ENCODE measurements at places on chromosomes 16 and 17. TPM values are rescaled to one million over a fixed set of nuclear protein-coding genes. Genes with fewer than 3 reads are reported as not detected.

The FAM171A2 gene
- total RNA-seq, result 5.4 TPM

The OR2C1 gene
- 0.44 TPM for total RNA-seq

The EME1 gene
- 0.60 TPM for total RNA-seq

GRCh38 chr17:19426631-19427030 is 15.6 kb downstream of the RNF112 start:
- H3K36me3 ChIP-seq, result no peaks in the 10 kb centered on the region
- DNase-seq, result no peak
- H3K27ac ChIP-seq, result no peak overlapping the region
- no peak overlapping the region for H3K4me3 ChIP-seq
- H3K27me3 ChIP-seq, result no peaks in the 10 kb centered on the region

DNA sequence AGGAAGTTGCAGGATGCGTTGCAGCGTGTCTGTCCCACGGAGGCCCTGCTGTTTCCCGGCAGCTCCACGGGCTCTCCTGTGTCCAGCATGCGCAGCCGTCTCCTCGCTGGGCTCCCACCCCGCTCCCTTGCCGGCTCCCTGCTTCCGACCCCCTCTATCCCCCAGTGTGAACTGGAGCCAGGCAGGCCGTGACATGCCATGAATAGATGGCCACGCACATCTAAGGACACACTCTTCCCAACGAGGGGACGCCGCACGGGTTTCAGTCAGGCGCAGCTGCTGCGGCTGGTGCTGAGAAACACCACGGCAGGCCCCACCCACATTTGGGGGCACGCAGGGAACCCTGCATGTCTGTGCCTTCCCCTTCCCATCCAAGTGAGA is 9.2 kb upstream of the HEXD start:
- no peak overlapping the region for H3K4me3 ChIP-seq
- no peak overlapping the region for H3K27ac ChIP-seq
- DNase-seq, result no peak

GRCh38 chr17:63751806-63752205 is 10.2 kb upstream of the STRADA start:
- H3K4me3 ChIP-seq, result no peak overlapping the region
- H3K27me3 ChIP-seq, result no peaks in the 10 kb centered on the region
- no peaks in the 10 kb centered on the region for H3K4me1 ChIP-seq
- no peak for DNase-seq

The KRT23 gene
- total RNA-seq, result not detected

DNA sequence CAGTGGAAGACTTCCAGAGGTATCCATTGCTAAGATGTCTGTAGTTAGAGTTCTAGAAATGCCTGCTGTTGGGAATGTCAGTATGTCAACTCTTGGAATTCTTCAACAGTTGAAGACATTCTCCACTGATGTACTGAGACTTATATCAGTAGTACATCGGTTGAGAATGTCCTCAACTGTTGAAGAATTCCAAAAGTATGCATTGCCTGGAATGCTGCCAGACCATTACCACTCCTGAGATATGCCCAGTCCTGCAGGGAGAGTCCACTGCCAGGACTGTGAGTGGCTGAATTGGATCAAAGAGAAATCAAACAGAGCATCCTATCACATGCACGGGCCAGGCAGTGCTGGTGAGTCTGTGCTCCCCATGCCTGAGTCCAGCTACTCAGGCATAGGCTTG is 42.0 kb downstream of the IL21R start:
- no peak for DNase-seq
- no peak overlapping the region for H3K4me3 ChIP-seq
- no peak overlapping the region for H3K27ac ChIP-seq

DNA sequence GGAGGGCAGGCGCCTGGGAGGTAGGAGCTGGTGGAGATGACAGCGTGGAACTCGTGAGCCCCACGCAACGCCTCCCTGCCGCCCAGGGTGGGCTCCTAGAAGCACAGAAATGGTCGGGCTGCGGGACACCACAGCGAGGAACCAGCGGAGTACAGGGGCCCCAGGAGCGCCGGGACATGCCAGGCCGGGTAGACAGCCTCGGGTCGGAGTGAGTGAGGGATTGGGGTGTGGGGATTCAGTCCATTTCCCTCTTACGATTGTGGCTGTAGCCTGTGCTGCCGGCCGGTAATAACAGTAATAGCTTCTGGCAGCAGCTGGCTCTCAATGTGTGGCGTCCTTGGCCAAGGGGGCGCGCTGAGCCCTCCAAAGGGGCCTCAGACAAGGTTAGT is 12.2 kb upstream of the CES3 start:
- H3K4me3 ChIP-seq, result peak overlapping the region; percentile 50
- H3K4me1 ChIP-seq, result peaks cover 10% of the 10 kb centered on the region
- DNase-seq, result no peak
- H3K27me3 ChIP-seq, result peaks cover 16% of the 10 kb centered on the region
- no peaks in the 10 kb centered on the region for H3K36me3 ChIP-seq
- H3K27ac ChIP-seq, result no peak overlapping the region

The PRSS33 gene
- not detected for total RNA-seq

DNA sequence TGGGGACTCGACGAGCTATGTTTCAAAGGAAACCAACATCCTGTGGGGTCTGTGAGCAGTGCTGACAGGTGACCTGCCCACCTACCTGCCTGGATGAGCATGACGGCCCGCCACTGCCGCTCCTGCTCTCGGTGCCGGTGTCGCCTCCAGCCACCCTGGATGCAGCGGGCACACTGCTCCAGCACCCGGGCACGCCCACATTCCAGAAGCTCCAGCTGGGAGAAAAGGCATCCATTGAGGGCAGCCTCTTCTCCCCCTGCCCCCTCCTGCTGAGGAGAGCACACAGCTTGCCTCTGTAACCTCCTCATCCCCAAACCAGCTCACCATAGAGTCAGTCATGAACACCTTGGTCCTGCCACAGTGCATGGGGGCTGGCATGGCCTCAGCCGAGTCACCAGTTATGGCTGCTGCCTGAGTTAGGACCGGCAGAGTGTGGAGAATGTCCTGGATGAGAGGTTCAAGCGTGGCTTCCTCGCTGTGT is 14.3 kb downstream of the ZNHIT3 start:
- no peak overlapping the region for H3K4me3 ChIP-seq
- H3K4me1 ChIP-seq, result peaks cover 19% of the 10 kb centered on the region
- H3K27me3 ChIP-seq, result no peaks in the 10 kb centered on the region
- peaks cover 84% of the 10 kb centered on the region for H3K36me3 ChIP-seq
- no peak for DNase-seq
- no peak overlapping the region for H3K27ac ChIP-seq

DNA sequence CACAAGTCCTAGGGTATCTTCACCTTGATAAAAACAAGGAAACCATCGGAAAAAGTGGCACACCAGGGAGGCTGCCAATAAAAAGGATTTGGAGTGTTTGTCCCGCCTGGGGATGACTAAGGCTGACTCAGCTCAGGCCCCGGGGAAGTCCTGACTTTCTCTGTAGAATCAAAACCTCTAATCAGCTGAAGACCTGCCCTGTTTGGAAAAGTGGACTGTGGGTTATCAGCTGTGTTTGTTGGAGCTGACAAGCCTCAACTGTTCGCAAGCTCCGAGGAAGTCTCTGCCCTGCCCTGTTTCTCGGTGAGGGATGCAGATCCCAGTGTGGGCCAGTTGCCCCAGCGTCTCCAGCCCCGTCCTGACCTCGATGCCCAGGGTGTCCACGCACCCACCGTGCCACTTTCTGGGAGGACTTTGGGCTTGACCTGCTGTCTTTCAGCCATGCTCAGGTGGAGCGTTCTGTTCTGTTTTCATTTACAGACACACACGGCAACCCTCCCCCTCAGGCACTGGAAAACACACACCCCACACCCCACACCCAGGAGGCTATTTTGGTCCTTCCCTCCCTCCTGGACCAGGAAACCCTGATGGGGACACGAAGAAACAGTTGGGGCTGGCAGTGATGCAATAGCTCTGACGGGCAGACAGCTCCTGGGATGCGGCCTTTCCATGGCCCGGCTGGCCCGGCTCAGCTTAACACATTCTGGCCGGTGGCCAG is 27.6 kb upstream of the PITPNA start:
- H3K4me3 ChIP-seq, result no peak overlapping the region
- peaks cover 15% of the 10 kb centered on the region for H3K4me1 ChIP-seq
- H3K27me3 ChIP-seq, result no peaks in the 10 kb centered on the region
- no peak overlapping the region for H3K27ac ChIP-seq
- no peaks in the 10 kb centered on the region for H3K36me3 ChIP-seq
- DNase-seq, result peak; percentile 40

DNA sequence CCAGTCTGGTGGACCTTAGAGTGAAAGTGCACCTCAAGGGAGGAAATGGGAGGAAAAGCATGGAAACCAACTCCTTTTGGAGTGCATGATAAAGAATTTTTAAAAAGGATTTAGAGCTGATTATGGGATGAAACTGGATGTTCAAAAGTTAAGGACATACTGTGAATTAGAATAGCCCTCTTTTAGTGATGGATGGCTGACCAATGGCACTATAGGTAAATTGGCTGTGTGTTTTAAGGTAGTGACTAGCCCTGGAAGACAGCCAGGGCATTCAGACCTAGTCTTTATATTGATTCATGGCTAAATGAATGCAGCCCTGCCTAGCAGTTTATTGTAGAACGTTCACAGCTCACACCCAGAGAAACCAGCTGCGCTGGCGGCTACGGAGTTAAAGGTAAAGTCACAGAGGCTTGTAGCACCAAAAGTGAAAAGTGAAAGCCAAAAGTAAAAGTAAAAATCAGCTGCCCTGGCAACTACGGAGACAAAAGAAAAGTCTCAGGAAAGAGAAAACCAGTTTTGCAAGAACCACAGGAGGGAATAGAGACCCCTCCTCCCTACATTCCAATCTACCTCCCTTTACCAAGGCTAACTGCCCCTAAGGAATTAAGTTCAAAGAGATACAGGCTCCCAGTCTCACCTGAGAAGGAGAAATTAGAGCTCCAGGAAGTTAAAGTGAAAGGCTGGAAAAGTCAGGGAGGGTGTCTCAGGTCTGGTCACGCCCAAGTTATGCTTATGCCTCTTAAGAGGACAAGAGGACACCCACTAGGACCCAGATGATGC is 21.8 kb downstream of the ACSM1 start:
- H3K4me1 ChIP-seq, result peaks cover 34% of the 10 kb centered on the region
- H3K4me3 ChIP-seq, result peak overlapping the region; percentile 8
